ENCODE measurements at places on chromosomes 1 and 21.

DNA sequence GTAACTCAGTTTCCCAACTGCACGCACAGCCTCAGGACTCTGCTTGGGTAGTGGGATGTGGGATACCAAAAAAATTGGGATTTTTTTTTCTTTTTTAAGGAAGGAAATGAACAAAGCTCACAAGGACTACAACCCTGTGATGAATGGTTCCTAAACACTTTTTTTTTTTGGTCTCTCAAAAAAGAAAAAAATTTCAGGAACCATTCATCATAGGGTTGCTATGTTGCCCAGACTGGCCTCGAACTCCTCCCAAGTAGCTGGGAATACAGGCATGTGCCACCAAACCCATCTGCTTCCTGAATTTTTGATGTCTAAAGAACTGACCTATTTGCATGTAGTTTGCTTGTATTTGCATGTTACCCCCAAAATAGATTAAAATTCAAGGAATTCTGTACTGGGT is 6.8 kb downstream of the MINDY1 start:
- no peak for DNase-seq

- peak; percentile 76 for DNase-seq
Measured at GRCh38 chr1:94971491-94971924, 44.6 kb upstream of the CNN3 start.

DNA sequence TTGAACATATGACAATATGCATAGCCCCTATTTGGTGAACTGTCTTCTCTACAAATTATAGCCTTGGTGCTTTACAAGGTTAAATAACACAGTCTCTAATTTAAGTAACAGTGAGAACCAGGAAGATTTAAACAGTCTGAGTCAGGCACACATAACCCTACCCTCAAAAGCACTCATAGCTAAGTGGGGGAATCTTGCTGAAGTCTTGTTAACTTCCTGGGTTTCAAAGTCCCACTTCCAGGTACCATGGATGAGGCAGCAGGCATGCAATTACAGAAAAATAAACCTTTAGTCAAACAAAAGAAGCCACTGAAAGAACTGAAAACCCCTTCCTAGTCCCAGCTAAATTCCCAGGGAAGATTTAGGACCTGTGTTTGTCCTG is 147.6 kb downstream of the PBX1 start:
- peak; percentile 45 for DNase-seq

- DNase-seq = peak; percentile 0
Measured at GRCh38 chr1:187840557-187840956, 1011.8 kb downstream of the PLA2G4A start.

GRCh38 chr1:167182571-167183320 is 37.9 kb upstream of the POU2F1 start:
- no peak for DNase-seq

GRCh38 chr1:52032785-52033131 is 852 bp downstream of the KTI12 start:
- peak; percentile 49 for DNase-seq

Data from fibroblast of skin of right biceps (primary cell).